ENCODE measurements at places on chromosomes 7 and 10.

DNA sequence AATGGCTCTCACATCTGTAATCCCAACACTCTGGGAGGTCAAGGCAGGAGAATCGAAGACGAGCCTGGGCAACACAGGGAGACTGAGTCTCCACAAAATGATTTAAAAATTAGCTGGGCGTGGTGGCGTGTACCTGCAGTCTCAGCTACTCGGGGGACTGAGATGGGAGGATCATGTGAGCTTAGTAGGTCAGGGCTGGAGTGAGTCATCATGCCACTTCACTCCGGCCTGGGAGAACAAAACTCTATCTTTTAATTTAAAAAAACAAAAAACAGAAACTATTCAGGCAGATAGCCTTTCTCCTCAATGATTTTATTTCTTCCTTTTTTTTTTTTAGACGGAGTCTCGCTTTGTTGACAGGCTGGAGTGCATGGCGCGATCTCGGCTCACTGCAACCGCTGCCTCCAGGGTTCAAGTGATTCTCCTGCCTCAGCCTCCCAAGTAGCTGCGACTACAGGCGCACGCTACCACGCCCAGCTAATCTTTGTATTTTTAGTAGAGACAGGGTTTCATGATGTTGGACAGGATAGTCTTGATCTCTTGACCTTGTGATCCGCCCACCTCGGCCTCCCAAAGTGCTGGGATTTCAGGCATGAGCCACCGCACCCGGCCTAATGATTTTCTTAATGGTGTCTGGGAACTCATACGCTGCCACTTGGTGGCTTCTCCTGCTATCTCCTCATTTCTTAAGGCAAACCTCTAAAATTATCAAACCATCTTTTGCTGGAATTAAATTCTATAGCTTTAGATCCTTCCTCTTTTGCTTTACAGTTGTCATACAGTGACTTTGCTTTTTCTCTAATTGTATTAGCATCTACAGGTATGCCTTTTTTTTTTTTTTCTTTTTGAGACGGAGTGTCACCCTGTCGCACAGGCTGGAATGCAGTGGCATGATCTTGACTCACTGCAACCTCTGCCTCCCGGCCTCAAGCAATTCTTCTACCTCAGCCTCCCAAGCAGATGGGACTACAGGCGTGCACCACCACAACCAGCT, 22.9 kb downstream of the SRPK2 start:
- no peak for DNase-seq

DNA sequence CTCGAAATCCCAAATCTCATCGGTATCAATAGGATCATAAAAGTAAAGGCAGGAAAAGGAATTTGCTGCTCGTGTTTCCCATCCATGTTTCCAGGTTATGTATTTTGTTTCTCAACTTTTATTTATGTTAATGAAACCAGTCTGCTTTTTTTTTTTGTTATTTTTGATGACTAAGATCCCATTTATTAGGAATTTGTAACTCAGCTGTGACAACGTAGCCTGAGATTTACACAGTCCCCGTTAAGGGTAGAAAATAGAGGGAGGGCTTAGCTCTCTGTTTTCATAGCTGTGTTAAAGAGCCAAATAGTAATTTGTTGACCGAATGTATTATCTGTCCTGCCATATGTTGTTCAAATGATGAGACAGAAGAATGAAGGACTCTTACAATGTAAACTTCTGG, 164.0 kb downstream of the MGMT start:
- no peak for DNase-seq

DNA sequence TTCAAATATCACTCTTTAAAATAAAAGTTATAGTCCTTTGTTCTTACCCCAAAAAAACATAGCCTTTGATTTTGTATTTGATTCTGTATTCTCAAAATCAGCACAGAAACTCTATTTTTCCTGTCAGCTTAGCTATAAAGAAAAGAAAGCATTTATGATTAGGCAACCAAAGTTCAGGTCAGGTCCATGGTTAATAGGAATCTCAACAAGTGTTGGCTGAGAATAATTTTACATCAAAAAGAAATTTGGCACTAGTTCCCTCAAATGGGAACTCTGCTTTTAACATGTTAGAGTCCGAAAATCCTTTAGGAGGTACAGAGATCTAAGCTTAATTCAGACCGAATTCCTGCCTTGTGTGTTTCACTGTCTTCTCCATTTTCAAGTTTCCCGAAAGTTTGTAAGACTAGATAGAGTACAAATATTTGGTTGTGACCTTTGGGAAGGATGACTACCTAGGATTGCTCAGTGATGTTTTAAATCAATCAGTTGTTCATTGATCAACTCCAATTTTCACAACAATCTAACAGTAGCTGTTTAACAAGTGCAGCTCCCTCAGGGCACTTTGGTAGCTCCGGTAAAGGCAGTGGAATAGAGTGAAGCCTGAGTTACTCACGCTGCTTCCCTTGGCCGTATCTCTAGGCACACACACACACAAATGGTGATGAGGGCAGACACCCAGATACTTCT, 8.8 kb upstream of the ENO4 start:
- DNase-seq: no peak

DNA sequence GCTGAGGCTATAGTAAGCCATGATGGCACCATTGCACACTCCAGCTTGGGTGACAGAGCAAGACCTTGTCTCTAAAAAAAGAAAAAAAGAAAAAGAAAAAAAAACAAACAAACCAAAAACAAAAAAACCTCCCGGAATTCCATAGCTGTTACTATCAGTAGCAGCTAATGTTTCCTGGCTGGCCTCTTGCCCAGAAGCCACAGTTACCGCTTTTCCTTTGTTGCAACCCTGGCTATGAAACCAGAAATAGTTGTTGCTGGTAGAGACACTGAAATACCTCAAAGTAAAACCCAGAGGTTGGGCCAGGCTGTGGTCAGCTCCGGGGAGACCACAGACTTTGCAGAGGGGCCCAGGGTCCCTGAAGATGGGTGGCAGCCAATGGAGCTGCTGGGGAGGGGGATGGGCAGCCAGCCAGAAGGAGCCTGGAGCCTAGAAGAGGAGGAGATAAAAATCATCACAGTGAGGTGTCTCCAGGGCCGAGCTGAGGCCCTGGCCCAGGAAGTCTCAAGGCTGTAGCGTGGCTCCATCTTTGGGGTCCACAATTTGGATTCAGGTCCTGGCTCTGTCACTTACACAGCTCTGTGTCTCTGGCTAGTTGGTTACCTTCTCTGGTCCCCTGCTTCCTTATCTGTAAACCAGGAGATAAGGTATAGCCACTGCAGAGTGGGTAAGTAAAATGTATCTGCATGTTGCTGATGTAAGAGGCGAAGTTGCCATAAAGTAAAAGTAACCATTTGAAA, 3.4 kb upstream of the CHST12 start:
- DNase-seq: peak; percentile 86

- DNase-seq: no peak
These were observed 146.3 kb upstream of the LRGUK start for GRCh38 chr7:133980804-133981203.

DNA sequence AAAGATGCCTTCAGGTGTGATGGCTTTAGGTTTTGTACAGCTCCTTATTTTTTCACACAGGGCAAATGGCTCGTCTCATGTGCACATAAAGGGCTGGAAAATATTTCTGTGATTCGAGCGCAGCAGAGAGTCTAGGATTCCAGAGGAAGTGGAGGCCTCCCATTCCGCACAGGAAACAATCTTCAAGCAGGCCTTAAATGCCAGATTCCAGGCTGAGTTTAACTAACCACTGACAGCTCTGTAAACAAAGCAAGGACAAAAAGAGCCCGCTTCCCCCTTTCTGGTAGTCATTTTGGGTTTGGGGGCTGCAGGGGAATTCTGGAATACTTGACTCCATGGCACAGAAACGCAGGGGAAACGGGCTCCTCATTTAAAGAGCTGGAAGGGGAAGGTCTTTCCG, 87.2 kb downstream of the CALD1 start:
- DNase-seq: no peak

GRCh38 chr7:2212906-2213305, 19.8 kb downstream of the MAD1L1 start:
- no peak for DNase-seq

DNA sequence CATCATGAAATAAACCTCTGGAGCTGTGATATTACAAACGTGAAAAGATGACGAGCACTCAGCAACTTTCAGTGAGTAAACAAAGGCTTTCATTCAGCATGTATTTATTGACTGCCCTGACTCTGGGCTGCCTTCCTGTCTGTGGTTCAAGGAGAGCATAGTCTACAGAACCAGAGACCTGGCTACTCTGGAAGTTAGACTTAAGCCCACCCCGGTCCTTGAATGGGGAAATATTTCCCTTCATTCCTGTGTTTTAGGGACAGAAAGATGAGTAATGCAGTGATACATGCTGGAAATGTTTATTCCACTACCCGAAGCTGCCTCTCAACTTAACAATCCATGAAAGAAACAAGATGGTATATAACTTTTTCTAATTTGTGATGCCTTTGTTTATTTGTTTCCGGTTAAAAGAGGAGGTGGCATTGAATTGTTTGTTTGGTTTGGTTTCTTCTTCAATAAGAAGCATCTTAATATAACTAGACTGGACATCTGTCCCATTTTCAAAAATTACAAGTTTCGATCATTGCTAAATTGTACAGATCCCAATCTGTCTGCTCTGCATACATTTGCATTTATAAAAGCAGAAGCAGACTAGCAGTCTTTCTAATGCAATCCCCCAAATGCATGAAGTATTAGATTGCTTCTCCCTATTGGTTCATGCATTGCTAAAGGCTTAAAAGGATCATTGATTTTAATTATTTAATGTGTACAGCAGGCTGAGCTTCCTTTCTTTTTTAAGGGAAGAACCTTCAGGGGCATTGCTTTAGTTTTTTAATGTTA, 57.7 kb downstream of the TRUB1 start:
- no peak for DNase-seq

GRCh38 chr7:138465046-138465445, 5.0 kb downstream of the TRIM24 start:
- DNase-seq: no peak

DNA sequence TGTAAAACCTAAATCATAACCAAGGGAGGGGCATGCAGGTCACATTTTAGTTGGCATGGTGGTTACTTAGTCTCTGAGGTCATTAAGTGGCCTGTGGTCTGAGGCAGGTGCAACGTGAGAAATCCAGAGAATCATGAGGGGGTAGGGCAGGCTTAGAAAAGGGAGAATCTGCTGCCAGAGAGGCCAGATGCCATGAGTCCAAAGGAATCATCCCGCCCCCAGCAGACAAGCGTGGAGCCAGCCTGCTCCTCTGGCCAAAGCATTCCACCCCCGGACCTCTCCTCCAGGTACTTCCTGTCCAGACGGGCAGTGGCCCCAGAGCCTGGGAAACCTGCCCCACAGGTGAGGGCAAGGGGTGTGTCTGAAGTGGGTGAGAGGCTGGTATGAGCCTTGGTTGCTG, 196.4 kb upstream of the ZNF32 start:
- no peak for DNase-seq

GRCh38 chr7:135076882-135077281, 71.0 kb upstream of the TMEM140 start:
- DNase-seq: no peak

GRCh38 chr7:47693216-47693615, 111.3 kb upstream of the TNS3 start:
- DNase-seq: no peak

- DNase-seq: no peak
These were observed 110.8 kb downstream of the MYL10 start for GRCh38 chr7:101518336-101518735.

- no peak for DNase-seq
These were observed 29.7 kb downstream of the C1QL3 start for GRCh38 chr10:16491933-16492332.

DNA sequence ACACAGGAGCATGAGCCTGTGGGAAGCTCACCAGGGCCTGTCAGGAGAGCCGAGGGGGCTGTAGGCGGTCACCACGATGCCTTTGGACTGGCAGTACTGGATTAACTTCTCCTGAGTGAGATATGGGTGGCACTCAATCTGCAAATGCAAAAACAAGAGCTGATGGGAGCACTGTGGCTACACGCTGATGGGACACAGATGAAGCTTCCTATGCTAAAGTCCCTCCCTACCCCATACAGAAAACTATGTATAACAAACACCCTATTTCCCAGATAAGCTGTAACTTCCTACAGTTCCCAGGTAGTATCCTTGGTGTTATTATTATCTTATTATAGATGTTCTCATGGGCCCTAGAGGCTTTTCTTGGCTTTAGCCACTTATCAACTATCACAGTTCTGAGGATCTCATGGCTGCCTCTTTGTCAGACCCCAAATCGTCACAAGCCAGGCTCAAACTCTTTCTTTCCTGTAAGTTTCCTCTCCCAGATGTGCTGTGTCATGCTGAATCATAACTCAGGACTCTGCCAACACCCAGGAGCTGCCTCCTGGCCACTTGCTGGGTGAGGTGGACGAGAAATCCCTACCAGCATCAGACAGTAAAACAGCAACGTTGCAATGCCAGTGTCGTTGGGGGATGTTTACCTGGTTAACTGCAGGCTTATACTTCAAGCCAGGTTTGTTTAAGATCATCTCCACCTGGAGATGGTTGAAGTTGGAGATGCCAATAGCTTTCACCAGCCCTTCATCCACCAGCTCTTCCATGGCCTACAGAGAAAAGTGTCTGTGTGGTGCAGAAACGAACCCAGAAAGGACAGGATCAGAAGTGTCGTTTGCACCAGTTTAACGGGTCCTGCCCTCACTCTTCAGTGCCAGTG, 10.3 kb downstream of the AKR1B1 start:
- DNase-seq: no peak

- no peak for DNase-seq
These were observed 15.9 kb downstream of the CUL2 start for GRCh38 chr10:35074266-35074665.

DNA sequence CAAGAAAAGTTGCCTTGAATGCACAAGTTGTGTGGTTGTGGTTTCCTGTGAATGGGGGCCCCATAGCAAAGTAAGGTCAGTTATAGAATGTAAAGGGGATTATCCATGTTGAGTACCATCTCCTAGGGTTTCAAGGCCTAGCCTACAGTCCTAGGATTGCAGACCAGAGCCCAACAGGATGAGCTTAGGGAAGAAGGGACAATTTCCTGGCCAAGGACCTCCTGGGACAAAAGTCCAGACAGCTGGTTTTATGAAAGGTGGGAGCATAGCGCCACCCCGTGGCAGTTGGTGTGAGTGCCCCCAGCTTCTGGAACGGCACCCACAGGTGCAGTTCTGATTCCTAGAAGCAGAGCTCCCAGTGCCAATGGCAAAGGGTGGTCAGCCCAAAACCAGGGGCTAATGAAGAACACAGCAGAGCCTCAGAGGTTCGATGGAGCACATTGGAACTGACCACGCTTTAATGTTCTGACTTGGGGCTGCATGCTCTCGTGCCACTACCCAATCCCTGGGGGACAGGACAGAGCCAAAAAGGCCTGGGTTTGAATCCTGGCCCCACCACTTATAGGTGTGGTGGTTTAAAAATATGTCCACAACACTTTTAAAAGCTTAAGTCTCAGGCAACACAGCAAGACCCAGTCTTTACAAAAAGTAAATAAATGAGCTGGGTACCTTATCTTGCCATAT, 25.8 kb upstream of the TMEM120A start:
- DNase-seq: no peak

- DNase-seq: no peak
These were observed 119.8 kb downstream of the CACNA2D1 start for GRCh38 chr7:82323806-82324205.

DNA sequence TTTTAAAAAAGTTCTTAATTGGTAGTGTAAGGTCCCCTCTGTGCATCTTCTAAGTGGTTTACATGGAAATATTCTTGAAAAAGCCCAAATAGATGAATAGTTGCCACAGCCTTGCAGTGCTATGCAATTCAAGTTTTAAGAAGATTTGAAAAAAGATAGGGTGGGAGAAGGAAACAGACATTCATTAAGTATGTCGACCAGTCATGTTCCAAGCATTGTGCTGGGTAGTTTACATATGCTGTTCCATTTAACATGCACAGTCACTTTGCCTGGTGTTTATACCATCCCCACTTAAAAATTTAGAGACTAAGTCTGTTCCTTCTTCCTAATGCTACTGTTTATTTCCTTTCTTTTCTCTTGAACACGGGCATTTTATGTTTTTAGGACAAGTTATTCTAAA, 28.1 kb upstream of the NAMPT start:
- no peak for DNase-seq

Measured in vagina (tissue), 2 donors.